Stimulated activated naive CD4-positive, alpha-beta T cell (primary cell): ENCODE measurements at places on chromosomes 13 and 19.

DNA sequence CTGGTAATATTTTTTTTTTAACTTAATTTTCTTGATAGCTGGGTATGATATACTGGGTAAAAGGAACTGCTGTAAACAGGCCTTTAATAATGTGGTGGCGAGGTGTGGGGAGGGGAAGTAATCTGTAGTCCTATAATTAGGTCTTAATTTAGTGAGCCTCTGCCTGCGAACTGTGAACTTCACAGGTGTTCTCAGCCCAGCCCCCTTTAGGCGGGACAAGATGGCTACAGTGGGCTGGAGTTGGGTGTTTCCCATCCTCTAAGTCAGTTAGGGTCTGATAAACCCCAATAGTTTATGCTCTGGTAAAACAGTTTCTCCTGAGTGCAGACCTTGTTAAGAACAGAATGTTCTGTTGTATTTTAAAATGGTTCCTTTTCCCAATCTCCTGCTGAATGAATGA, 97.6 kb upstream of the SERP2 start:
- no peak for DNase-seq

DNA sequence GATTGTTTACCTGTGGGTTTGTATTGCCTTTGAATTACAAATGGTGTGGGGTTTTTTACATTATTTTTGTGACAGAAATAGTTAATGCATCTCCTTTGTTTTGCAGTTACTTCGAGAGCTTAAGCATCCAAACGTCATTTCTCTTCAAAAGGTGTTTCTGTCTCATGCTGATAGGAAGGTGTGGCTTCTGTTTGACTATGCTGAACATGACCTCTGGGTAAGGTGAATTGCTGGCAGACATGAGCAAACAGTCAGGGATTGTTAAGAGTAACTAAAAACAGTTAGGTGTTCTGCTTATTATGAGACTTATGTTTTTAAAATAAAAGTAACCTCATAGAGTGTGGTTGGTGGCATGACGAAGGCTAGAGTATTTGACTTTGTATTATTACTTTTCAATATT, 95.0 kb downstream of the CDK8 start:
- no peak for DNase-seq

DNA sequence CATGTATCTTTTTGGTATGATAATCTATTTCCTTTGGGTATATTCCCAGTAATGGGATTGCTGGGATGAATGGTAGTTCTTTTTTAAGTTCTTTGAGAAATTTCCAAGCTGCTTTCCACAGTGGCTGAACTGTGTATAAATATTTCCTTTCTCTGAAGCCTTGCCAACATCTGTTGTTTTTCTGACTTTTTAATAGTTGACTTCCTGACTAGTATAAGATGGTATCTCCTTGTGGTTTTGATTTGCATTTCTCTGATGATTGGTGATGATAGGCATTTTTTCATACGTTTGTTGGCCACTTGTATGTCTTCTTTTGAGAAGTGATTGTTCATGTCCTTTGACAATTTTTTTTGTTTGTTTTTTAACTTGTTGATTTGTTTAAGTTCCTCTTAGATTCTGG, 61.6 kb upstream of the PCDH17 start:
- no peak for DNase-seq

DNA sequence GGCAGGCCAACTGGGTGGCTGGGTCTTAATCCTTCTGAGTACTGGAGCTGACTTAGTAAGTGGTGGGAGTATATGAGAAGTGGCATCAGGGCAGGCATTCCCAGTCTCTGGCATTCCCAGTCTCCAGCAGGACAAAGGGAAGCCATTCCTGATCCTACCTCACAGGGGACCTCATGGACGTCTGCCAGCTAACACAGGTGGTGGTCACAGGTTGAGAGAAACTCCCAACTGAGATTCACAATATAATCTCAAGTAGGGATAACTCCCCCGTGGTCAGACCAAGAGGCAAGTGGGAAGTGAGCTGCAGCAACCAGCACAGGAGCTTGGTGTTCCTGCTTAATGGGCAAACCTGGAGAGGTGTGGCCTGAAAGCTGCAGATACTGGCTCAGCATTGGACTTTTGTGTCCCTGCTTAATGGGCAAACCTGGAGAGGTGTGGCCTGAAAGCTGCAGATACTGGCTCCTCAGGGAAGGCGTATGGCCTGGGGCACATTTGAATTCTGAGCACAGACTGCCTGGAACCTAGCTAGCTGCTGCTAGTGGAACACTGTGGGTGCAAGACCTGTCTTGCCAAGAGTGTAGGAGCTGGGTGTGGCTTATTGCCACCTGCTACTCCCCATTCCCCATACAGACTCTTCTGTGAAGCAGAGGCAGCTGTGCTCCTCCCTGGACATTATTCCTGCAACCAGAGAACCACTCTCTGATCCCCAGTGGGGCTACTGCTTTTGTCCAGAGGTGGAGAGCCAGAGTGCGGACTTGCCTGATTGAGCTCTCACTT, 25.9 kb upstream of the OR10H2 start:
- DNase-seq: no peak

GRCh38 chr13:31905961-31906360, 125.6 kb upstream of the FRY start:
- no peak for DNase-seq

DNA sequence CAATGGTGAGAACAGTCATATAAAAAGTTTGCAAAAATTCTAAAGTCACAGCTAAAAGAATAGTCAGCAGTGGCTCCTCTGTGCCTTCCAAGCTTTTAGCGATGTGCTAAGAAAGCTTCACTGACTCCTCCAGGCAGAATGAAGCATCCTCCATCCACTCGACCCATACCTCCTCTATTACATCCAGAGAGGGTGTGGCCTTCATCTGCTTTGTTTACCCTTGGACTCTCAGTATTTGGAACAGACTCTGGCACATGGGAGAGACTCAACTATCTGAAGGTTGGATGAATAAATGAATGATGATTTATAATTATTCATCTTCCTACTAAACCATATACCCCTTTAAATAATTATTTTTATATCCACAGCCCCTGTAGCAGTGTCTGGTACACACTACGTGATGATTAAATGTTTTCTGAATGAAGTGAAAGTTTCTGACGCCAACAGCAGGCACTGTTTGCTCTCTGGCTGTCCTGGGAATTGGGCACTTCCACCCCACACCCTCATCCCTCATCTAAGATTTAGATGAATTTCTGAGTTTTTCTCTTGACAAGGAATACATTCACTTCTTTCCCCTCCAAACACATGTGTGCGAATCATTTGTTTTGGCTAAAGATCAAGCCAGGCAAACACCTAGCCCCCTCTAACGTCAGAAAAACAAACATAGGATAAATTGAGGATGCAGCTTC, 93.9 kb downstream of the NUFIP1 start:
- DNase-seq: no peak

GRCh38 chr13:58869566-58869965, 1238.0 kb downstream of the PCDH17 start:
- no peak for DNase-seq

- DNase-seq: no peak
Measured at GRCh38 chr19:53086949-53087348, 16.3 kb downstream of the ZNF160 start.

DNA sequence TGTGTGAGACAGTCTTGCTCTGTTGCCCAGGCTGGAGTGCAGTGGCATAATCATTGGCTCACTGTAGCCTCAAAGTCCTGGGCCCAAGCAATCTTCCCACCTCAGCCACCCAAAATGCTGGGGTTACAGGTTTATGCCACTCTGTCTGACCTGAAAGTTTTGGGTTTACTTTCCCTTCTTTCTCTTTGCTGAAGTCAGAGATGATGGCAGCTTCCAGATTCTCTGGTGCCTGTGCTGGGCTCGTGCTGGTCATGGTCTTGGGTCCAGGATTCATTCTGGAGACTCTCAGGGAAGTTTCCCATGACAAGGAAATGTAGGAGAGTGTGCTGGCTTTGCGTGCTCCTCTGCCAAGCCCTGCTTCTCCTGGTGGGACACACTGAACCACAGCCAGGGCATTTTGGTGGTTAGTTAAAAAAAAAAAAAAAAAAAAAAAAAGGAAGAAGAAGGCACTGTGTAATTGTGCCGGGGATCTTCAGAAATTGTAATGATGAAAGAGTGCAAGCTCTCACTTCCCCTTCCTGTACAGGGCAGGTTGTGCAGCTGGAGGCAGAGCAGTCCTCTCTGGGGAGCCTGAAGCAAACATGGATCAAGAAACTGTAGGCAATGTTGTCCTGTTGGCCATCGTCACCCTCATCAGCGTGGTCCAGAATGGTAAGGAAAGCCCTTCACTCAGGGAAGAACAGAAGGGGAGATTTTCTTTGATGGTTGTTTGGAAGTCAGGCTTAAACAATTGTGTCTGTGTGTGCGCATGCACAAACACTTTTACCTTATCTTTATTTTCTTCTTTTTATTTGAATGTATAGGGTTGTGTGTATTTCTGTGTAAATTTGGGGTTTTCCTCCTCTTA, at the start of gene ALOX5AP:
TSS of gene ALOX5AP (plus strand) at position 519 of the 847 bp plus-strand sequence. CDS start at position 582, 63 bp downstream.
- DNase-seq: no peak

DNA sequence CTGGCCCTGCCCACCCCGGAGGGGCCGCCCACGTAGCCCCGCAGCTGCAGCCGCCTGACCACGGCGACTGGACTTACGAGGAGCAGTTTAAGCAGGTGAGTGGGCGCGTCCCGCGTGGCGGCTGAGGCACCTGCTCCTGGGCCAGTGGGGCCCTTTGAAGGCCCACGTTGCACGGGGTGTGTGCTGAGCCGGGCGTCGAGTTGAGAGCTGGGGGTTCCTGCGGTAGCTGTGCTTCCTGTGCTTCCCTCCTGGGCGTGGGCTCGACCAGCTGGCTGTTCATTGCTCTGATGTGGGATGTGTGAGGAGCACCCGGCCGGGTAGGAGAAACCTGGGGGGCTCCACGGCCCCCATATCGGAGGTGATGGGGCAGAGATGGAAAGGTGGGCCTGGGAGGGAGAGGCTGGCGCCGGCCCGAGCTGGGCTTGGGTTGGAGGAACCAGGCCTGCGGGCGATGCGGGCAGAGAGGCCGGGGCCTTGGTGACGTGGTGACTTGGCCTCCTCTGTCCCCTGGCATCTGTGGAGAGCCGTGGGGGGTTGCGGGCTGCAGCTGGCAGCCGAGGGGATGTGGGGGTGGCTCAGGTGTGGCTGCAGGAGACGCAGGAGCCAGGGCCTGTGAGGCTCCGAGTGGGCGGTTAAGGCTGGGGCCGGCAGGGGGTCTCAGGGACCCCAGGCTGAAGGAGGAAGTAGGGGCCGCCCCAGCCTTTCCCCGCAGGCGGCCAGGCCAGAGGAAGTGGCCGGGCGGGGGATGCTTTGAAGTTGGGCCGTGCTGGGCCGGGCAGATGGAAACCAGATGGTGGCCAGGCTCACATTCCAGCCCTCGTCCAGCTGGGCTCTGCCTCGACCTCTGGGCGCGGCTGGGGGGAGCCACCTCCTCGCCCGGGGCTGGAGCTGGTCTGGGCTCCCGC, 7.1 kb downstream of the ARID3A start:
- peak; percentile 45 for DNase-seq

- DNase-seq: no peak
Measured at GRCh38 chr19:39492788-39493187, 6.0 kb upstream of the DLL3 start.

GRCh38 chr13:45108716-45109101, 11.6 kb upstream of the GTF2F2 start:
- DNase-seq: no peak

DNA sequence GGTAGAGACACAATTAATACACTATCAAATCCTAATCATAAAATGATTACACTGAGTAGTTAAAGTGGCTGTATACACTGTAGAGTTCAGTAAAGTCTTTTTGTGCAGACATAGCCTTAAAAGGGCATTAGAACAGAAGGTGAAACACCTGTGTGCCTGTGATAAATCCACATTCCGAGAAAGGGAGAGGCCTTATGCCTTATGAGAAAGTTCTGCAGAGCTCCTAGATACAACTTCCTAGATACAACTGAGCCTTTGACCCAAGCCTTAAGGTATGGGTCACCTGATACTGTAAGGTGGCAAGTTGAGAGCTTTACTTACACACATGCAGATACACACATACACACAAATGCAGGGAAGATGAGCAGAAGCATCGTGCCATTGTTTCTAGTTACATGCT, 6.3 kb downstream of the SERP2 start:
- DNase-seq: no peak

DNA sequence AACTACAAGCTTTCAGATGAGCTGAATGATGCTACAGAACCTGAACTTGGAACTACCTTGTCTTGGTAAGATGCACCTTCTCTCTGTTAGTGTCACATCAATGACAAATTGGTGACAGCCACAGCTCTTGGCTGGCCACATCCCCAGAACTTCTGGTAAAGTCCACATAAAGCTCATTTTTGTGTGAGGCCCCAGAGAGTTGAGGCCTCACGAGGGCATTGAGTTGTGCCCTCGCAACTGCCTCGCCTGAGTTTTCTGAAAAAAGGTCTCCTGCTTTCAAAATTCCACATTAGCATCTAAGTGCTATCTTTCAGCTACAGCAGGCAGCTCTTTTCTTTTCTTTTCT, 42.6 kb downstream of the MRPL57 start:
- no peak for DNase-seq
